Uterus (tissue), 4 donors: ENCODE measurements at places on chromosomes 5 and 9.

GRCh38 chr5:121819682-121820261, 31.9 kb upstream of the FTMT start:
- DNase-seq = no peak
- H3K4me3 ChIP-seq = no peak overlapping the region
- no peak overlapping the region for H3K27ac ChIP-seq
- H3K36me3 ChIP-seq = no peaks in the 10 kb centered on the region
- H3K27me3 ChIP-seq = no peaks in the 10 kb centered on the region

DNA sequence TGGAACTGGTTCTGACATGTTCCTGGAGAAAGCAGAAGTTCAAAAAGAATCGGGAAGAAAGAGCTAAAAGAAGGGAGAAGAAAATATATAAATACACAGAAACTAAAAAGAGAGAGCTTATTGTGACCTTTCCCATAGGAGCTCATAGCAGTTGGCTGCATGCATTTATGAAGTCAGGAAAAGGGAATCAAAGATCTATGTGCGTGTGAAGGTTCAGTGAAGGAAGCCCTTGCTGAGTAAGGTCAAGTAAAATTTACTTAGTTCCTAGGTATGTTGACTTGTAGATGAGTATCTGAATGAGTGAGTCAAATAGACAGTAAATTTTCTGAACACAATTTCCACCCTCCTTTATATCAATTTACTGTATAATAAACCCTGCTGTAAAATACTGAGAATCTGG, 632.5 kb downstream of the SLCO4C1 start:
- H3K4me3 ChIP-seq = no peak overlapping the region
- no peaks in the 10 kb centered on the region for H3K4me1 ChIP-seq
- H3K36me3 ChIP-seq = no peaks in the 10 kb centered on the region

- no peak overlapping the region for H3K4me3 ChIP-seq
- no peaks in the 10 kb centered on the region for H3K4me1 ChIP-seq
- no peaks in the 10 kb centered on the region for H3K27me3 ChIP-seq
- H3K27ac ChIP-seq = no peak overlapping the region
- no peaks in the 10 kb centered on the region for H3K36me3 ChIP-seq
- no peak for DNase-seq
These were observed 109.3 kb downstream of the CRB2 start for GRCh38 chr9:123465304-123465703.

DNA sequence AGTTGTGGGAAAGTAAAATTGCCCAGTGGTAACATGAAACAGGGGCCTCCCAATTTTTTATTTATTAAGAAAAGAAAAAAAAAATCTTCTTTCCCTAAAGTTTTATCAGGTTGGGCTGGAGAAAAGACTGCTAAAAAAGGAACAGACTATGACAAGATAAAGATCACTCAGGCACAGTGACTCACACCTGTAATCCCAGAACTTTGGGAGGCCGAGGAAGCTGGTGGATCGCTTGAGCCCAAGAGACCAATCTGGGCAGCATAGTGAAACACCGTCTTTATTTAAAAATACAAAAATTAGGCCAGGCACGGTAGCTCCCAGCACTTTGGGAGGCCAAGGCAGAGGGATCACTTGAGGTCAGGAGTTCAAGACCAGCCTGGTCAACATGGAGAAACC, 312.5 kb downstream of the CETN3 start:
- no peaks in the 10 kb centered on the region for H3K36me3 ChIP-seq
- H3K4me3 ChIP-seq = no peak overlapping the region
- no peak for DNase-seq
- H3K4me1 ChIP-seq = no peaks in the 10 kb centered on the region
- H3K27me3 ChIP-seq = no peaks in the 10 kb centered on the region

- H3K27ac ChIP-seq = no peak overlapping the region
- H3K4me1 ChIP-seq = no peaks in the 10 kb centered on the region
- DNase-seq = no peak
- no peak overlapping the region for H3K4me3 ChIP-seq
These were observed 510.2 kb downstream of the SPATA31D1 start for GRCh38 chr9:82498541-82499317.

GRCh38 chr5:179267671-179268083, 77.6 kb downstream of the ADAMTS2 start:
- peak overlapping the region; percentile 88 for H3K27ac ChIP-seq
- no peak for DNase-seq
- peaks cover 44% of the 10 kb centered on the region for H3K4me1 ChIP-seq
- H3K4me3 ChIP-seq = no peak overlapping the region
- H3K27me3 ChIP-seq = no peaks in the 10 kb centered on the region

DNA sequence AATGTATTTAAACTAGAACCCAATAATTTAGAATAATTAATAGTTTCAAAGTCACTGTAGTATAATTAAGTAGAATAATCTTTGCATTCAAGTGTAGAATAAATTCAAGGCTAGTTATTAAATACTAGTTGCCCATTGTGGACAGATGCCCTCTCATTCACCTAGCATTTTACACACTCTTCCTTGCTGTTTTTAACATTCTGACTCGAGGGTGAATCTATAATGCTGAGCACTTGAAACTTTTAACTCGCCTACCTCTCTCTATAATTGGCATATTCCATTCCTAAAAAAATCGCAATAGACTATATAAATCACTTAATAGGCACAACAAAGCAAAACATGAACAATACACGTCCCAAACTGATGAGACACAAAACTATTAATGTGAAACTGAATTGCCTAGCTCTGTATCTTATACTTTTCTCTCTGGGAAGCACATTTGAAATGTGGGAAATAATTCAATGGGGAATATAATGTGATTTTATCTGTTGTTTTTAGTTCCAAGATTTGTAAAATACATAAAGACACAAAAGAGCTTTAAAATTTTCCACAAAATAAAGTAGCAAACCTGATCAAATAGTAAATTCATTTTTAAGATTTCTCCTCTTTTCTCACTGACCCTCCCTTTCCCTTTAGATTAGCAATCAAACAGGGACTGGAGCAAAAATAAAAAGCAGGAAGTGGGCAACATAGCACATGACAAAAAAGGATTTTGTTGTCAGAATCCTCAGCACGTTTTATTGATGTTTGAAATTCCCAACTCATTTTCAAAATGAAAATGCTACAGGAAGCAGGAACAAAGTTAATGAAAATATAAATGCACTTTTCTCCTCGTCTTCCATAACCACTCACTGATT, 295.6 kb downstream of the PDE4D start:
- no peaks in the 10 kb centered on the region for H3K36me3 ChIP-seq
- DNase-seq = no peak
- no peaks in the 10 kb centered on the region for H3K27me3 ChIP-seq
- no peaks in the 10 kb centered on the region for H3K4me1 ChIP-seq
